ENCODE measurements at places on chromosomes 2 and 18. TPM values are rescaled to one million over a fixed set of nuclear protein-coding genes. Genes with fewer than 3 reads are reported as not detected.
A peak's percentile ranks its signal among the peaks of the same experiment; 100 is the strongest.

The COPS8 gene
- 98.0 TPM for total RNA-seq

The ABCG8 gene
- total RNA-seq: not detected

The DSG2 gene
- 2.6 TPM for total RNA-seq

The ALLC gene
- total RNA-seq: not detected

The STPG4 gene
- total RNA-seq: 0.64 TPM

The CAPN14 gene
- total RNA-seq: under 0.01 TPM

The SERPINE2 gene
- total RNA-seq: 242 TPM

The SLC14A1 gene
- 0.86 TPM for total RNA-seq

The C1QL2 gene
- not detected for total RNA-seq

The FAP gene
- 207 TPM for total RNA-seq

The ACAA2 gene
- 36.1 TPM for total RNA-seq

The NTSR2 gene
- not detected for total RNA-seq

The WNT10A gene
- total RNA-seq: not detected

DNA sequence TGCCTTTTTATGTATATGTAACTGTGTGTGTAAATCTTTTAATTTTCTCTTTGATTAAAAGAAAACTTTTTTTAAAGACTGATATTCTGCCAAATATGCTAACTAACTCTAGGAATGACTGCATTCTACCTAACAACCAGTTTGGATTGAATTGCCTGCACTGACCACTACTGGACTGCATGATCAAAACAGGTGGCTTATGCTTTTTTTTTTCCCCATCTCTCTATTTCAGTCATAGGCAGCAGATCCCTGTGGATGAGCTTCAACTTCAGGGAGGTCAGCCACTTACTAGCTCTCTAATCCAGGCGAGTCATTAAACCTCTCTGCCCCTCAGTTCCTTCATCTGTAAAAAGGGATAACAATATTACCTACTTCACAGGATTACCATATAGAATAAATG, 138.6 kb upstream of the SERTAD2 start:
- no peak for DNase-seq

DNA sequence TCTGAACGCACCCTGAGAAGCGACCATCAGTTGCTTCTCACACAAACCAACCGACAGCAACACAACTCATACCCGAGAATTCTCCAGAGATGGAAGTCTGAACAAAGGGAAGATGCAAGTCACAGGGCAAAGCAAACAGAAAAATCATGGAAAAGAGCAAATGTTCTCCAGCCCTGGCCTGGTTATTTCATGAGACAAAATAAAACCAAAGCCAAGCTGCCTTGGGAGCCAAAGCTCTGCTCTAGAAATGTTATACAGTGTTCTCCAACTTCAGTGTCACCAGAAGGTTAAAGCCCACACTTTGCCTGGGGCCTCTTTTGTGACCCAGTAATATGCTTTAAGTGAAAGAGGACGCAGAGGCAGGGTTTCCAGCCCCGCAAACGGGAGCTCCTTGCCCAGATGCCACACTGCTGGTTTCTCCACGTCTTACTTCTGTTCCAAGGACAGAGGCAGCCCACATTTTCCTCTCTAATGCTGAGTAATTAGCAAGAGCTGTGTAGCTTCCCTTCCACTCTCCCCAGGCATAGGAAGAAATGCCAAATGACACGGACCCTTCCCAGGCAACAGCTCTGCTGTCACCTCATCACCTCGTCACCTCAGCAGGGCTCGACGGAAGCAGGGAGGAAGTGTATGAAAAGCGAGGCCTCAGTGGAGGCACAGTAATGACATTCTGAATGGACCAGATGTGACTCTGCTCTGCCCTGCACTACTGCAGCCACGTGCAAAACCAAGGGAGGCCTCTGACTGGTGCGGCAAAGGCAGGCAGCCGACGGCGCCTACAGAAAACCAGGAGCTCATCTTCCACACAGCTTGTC, 64.7 kb downstream of the FBXO15 start:
- DNase-seq: no peak

GRCh38 chr18:8662560-8663255, 42.6 kb upstream of the MTCL1 start:
- DNase-seq: no peak

DNA sequence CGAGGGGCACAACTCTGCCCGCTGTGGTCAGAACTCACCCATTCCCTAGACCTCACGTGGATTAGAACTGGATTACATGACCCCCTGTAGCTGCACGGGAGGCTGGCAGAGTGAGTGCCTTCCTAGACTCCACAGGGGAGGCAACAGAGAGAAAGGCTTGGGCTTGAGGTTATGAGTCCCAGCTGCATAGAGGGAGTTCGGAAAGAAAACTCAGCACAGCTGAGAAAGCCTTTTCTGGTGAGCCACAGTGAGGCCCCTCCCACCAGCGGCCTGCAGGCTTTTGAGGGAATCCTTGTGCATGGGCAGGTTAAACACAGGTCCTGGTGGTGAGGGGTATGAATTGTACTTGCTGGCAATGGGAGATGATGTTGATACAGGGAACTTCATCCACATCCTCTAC, 217.3 kb downstream of the FHOD3 start:
- DNase-seq: no peak

- DNase-seq: no peak
Observed at GRCh38 chr2:232539298-232540231, at the start of gene CHRNG. Gene CHRNG, plus strand, starts transcription at chr2:232539692. Its CDS starts 56 bp downstream, at chr2:232539748.

DNA sequence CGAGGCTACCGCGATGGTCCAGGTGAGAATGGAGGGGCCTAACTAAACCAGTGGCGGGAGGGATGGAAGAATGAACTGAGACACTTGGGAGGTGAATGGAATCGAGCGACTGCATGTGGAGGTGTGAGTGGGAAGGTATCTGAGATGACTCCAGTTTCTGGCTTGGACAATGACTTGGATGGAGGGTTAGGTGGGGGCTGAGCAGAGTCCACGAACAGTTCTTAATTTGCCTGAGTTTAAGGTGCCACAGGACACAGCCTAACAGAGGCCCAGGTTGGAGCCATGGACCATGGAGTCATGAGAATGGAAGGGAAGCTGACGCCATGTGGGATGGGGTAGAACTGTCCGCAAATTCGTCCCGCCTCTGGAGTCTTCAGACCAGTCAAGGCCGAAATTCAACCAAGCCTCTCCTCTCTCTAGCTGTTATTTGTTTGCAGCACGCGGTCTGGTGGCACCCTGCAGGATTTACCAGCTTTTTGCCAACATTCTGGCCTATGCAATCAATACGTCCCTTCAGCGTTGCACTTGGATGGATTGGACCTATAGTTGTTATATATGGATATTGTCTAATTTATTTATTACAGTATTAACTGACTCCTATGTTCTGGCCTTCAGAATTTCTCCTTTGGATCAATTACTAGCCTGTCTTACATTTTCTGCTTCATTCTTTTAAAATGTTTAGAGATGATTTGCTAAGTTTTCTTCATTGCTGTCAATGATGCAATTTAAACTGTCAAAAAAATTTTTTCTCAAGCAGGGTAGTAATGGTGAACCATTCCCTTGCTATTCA, 940 bp upstream of the BOLA3 start:
- DNase-seq: no peak

GRCh38 chr2:143623909-143624260, 494.7 kb downstream of the ARHGAP15 start:
- DNase-seq: no peak

- DNase-seq: no peak
Observed at GRCh38 chr2:118883792-118884191, 36.3 kb upstream of the EN1 start.

GRCh38 chr2:105842555-105842954, 97.8 kb downstream of the NCK2 start:
- DNase-seq: no peak

GRCh38 chr2:31137211-31138036, 816 bp downstream of the GALNT14 start:
- no peak for DNase-seq

DNA sequence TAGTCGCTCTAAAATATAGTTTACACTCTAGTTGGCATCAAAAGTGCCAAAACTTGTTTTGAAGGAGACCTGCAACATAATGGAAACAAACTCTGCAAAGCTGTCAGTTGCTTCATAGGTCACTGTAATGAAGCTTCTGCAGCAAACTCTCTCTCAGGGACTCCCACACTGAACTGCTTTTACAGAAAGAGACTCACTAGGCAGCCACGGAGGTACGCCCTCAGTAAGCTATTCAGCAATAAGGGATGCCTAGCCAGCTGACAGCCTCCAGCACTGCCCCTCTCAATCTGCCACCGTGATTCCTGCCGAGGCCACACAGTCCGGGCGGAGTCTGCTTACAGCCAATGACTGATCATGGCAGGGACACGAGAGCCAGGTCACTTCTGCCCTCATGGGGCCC, 51.1 kb downstream of the COLEC12 start:
- DNase-seq: peak; percentile 20

- DNase-seq: peak; percentile 33
Observed at GRCh38 chr2:199019898-199020507, 437.7 kb downstream of the SATB2 start.

DNA sequence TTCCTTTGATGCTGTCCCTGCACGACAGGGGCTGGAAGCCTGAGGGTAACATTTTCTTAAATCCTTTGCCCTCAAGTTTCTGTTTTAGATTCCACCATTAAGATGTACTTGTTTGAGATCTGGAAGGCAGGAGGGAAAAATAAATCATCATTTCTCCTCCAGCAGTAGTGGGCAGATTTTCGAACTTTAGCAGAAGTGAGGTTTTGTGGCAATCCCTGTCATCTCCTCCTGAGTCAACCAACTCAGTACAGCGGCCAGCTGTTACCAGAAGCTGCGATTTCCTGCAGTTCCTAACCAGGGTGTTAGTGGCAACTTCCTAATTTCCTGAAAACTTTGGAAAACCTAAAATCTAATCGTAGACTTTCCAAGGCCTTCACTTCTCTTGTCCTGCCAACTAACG, 517.2 kb upstream of the ACVR2A start:
- DNase-seq: peak; percentile 8

- DNase-seq: no peak
Observed at GRCh38 chr2:86069783-86070339, 35.8 kb downstream of the POLR1A start.

DNA sequence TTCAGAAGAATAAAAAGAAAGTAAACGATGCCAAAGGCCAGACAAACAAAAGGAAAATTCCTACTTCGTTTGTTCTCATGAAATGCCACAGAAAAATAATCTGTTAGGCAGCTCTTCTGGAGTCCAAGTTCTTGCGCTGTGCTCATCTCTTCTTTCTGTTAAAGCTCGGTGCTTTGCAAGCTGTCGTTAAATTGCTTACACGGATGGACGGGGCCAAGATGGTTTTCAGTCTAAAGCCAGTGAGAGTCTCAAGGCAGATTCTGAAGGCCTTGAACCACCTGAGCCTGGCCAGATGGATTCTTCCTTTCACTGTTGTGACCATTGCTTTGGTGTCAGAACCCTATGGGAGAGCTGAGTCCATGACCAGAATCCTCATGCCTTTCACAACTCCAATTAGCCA, 97.6 kb upstream of the RMDN2 start:
- DNase-seq: no peak

GRCh38 chr18:26717123-26717719, 148.3 kb downstream of the AQP4 start:
- no peak for DNase-seq

GRCh38 chr2:96727431-96727830, 12.4 kb downstream of the LMAN2L start:
- peak; percentile 66 for DNase-seq

- DNase-seq: no peak
Observed at GRCh38 chr2:40353231-40353630, 98.7 kb downstream of the SLC8A1 start.

- DNase-seq: peak; percentile 54
Observed at GRCh38 chr2:24920098-24920808, at the start of gene ADCY3. Gene ADCY3, minus strand, starts transcription at chr2:24920237. Its CDS starts 1,250 bp downstream, at chr2:24918987.

- DNase-seq: no peak
Observed at GRCh38 chr18:70457223-70457622, 168.4 kb downstream of the SOCS6 start.

GRCh38 chr2:85873679-85874078, 15.1 kb downstream of the ST3GAL5 start:
- DNase-seq: no peak

DNA sequence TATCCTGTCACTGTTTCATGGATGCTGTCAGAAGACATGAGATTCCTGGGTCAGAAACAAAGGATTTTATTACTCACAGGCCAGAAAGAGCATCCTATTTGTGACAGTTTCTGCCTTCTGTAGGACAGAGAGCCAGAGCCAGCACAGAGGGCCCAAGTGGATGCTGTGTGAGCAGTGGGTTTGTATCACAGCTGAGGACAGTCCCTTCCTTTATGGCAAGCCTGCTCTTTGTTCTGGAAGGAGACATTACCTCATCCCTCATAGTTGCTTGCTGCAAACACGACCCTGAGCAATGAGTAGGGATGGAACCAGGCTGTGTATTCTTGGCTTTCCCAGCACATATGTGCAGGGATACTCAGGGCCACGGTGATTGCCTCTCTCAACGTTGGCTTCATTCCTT, 41.6 kb downstream of the ARHGEF4 start:
- DNase-seq: no peak

- DNase-seq: peak; percentile 38
Observed at GRCh38 chr2:179898873-179899272, 37.5 kb upstream of the ZNF385B start.

- DNase-seq: no peak
Observed at GRCh38 chr2:26911911-26912861, 58.3 kb upstream of the MAPRE3 start.
